ENCODE measurements at places on chromosomes 4 and X.
A peak's percentile ranks its signal among the peaks of the same experiment; 100 is the strongest.

GRCh38 chr4:162865102-162865501 lies 301.6 kb downstream of the NAF1 start:
- no peak for DNase-seq

GRCh38 chrX:110108381-110108821 lies 105.5 kb downstream of the TMEM164 start:
- DNase-seq: no peak

- DNase-seq: no peak
These were observed 62.6 kb downstream of the COQ2 start for GRCh38 chr4:83221897-83222441.

DNA sequence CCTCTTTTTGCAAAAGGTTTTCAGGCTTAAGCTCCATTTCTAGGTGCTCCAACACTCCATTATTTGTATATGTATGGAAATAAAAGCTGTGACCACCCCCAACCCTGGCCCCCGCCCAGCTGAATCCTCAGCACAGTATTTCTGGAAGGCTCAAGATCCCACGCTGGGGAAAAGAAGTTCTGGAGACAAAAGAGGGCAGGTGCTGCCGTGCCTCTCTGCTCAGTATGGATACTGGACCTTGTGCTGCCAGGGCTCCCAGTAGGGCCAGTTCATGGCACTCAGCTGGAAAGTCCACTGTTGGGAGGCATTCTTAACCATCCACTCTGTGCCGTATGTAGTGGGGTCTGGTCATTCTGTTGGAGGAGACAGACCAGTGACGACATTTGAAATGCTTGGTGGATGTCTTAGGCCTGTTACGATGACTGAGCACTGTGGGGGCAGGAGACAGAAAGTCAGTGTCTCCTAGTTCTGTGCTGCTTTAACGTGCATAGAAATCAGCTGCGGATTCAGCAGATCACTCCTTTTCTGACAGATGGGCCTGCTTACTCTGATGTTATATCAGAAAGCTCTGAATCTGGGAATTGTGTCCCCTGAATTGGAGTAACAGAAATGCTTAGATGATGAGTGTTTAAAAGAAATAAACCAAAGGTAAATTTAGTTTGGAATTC lies 48.4 kb upstream of the MSANTD1 start:
- DNase-seq: no peak

DNA sequence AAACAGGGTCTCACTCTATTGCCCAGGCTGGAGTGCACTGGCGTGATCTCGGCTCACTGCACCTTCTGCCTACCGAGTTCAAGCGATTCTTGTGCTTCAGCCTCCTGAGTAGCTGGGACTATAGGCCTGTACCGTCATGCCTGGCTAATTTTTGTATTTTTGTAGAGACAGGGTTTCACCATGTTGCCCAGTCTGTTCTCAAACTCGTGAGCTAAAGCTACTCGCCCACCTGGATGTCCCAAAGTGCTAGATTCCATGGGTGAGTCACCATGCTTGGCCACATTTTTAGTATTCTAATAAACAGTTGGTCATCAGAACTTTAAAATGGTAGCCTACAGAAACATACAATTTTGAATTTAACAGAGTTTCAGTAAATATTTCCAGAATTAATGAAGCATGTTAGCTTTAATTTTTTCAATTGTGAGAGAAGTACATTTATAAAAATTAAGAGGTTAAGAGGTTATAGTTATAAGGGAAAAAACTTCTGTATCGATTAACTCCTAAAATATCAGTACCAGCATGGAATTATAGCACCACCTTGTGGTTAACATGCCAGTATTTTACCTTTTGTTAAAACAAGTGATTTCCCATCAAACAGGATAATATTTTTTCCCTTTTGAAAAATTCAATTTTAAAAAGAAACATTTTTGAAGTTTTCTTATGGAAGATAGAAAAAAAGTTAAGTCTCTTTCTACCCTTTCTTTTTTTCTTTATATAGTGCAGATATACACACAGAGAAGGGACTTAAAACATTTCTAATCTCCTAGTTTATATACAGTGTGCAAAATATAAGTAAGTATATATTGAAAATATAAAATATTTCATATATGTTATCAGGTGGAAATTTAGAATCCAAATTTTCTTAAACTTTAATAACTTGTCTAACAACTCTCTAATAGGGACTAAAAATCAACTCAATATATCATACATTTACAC lies 35.4 kb downstream of the CEP44 start:
- no peak for DNase-seq

- no peak for DNase-seq
These were observed 174.1 kb downstream of the COX18 start for GRCh38 chr4:72895408-72895807.

DNA sequence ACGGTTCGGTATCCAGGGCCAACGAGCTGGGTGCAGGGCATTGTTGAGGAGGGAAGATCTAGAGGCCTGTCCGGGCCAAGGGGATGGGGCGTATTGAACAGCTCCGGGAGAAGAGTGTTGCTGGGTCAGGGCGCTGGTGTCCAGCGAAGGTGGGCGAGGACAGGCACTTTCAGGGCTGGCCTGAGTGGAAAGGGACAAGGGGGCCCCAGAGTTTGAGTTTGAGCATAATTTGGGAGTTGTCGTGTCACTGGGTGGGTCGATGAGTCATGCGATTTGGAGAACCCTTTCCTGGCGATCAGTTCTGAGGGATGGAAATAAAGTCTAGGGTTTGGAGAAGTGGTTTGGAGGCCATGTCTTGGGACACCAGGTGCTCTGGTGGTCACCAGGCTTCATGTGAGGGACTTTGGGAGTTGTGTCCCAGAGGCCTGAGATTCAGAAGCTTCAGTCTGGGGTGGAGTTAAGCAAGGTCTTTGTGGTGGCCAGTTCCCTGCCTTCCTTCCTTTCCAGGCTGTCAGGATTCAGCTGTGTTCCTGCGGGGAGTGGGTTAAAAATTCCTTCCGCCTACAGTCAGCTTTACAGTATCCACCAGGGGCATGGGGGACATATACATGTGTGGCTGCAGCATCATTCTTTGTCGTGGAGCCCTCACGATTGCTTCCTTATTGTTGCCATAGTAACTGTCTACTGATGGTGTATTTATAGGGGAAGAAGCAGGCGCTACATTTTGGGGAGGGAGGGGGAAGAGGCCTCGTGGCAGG lies 504 bp downstream of the PRRG3 start:
- no peak for DNase-seq

GRCh38 chr4:33116871-33117270 lies 2396.7 kb downstream of the PCDH7 start:
- DNase-seq: no peak

DNA sequence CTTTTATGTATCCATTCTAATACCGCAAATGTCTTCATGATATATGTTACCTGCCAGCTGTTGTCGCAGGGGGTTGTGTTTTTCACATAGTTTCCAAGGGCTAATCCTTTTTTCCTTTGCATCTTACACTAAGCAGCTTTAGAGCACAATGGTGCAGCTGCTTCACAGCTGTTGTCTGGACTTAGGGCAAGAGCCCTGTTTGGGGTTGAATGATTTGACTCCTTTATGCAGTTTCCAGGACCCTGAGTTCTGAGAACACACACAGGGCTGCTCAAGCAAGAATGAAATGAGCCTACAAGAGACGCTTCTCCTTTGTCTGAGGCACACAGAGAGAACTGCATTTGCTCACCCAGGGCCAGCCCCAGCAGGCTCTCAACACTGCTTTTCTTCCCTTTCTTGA lies 20.2 kb downstream of the CCNG2 start:
- DNase-seq: no peak

DNA sequence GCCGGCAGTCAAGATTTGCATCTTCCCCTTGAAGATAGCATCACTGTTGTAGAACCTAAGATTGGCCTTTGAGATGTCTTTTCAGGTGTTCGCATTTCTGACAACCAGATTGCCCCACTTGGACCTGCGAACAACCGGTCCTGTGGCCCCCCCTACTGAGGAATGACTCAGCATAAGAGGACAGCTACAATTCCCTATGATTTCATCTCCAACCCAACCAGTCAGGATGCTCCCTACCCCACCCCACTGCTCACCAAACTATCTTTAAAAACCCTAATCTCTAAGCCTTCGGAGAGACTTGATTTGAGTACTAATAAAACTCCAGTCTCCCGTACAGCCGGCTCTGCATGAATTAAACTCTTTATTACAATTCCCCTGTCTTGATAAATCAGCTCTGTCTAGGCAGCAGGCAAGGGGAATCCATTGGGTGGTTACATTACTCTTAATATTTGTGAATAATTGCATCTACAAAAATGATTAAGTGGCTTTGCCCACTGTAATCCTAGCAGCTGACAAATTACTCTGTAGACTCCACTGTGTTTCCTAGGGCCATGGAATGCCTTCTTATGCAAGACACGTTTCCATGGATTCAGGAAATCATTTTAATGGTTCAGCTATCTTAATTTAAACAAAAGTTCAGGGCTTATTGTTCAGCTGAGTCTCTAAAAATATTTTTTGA lies 95.4 kb downstream of the GPR143 start:
- DNase-seq: no peak

DNA sequence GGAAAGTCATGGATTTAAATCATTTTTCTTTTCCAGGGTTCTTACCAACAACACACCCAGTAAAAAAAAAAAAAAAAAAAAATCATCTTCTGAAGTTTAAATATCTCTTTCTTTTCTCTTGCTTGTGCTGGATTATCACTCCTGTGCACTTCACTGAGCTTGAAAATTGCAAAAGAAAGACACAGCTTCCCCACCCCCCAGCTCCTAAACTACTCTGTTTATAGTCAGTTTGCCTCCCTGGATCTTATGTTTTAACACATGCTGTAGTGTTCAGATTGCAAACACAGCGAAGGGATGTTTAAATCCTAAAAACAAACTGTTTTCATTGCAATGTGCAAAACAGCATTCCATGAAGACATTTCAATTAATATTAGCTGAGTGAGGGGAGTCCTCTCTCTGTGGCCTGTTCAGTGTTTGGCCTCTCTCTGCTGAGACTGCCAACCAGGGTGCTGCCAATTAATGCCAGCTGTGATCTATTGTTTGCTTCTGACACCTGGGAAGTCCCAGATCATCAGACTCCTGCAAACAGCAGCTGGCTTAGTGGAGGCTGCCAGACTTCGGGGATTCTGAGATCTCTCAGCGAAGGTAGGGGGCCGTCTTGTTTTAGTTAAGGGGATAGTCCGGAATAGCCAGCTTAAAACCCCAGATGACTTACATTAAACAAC lies 171.1 kb upstream of the PITX2 start:
- DNase-seq: no peak

- no peak for DNase-seq
These were observed 553 bp upstream of the MED28 start for GRCh38 chr4:17613761-17614415.

DNA sequence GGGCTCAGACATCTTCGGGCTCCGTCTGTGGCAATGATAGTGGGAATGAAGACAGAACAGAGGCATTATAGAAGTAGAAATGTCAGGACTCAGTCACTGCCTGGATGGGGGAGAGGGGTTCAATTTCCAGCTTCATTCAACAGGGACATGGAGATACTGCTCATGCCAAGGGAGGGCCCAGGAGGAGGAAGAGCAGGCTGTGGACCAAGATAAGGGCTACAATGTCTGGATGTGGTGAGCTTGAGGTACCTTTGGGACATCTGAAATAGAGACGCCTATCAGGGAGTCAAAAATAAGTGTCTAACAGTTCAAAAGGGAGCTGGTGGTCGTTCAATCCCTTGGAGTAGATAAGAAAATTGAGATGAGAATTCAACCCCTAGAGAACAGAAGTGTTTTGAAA lies 34.5 kb downstream of the ELF4 start:
- no peak for DNase-seq

DNA sequence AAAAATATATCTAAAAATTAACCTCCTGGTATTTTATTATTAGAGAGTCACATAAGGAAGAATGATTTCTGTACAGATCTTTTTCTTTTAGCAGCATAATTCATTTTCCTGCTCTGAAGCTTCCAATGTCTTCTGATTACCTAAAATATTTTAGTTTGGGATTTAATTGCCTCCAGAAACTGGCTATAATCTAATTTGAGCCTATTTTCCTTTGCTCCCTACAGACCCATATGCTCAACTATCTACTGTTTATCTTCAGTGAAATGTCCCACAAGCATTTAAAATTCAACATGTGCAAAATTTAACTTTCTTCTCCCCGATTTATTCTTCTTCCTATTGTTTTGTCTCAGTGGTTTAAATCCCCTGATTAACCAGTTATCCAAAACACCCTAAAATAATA lies 29.1 kb downstream of the NPY2R start:
- DNase-seq: no peak

- DNase-seq: peak; percentile 38
These were observed 116.2 kb upstream of the DCLK2 start for GRCh38 chr4:149961876-149962597.

Data from AG04449 (cell line).